ENCODE measurements at places on chromosomes 7 and 10.
A peak's percentile ranks its signal among the peaks of the same experiment; 100 is the strongest.

DNA sequence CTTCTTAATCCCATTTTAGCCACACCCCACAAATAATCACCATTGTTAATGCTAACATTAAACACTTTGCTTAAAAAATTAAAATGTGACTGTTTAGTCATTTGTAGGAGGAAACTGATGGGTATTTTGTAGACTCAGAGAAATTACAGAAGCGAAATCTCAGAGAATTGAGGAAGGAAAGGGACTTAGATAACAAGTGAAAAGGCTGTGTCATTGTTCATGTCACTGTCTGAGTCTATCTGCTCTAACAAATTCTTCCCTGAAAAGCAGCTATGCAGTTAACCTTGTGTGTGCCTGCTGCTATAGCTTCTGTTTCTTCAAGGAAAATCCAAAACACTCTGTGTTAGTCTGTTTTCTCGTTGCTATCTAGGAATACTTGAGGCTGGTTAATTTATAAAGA is 40.9 kb upstream of the PLXDC2 start:
- DNase-seq, result no peak

DNA sequence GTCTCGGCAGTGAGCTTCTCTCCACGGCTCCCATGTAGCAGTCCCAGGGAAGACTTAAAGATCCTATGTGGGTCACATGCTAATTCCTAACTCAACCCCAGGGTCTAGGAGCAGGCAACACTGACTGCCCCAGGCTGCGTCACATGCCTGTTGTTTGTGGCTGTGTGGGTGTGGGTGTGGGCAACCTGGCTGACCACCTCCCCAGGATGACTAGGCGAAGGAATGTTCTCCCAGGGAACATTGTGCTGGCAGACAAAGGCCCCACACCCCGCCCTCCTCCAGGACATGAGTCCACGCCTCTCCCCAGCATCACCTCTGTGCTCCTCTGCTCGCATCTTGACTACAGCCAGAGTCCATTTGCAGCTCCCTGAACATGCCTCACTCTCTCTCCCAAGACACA is 30.3 kb downstream of the SLC29A3 start:
- DNase-seq, result no peak

DNA sequence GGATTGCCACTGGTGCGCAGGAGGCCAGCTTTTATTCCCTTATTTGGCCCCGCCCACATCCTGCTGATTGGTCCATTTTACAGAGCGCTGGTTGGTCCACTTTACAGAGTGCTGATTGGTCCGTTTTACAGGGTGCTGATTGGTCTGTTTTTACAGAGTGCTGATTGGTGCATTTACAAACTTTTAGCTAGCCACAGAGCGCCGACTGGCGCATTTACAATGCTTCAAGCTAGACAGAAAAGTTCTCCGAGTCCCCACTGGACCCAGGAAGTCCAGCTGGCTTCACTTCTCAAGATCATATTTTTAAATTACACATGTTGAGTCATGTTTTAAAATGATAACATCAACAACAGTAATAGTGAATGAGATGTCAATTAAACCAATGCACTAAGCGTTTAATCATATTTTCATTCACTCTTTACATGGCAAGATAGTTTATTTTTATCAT is 128.3 kb downstream of the CUBN start:
- DNase-seq, result no peak

- no peak for DNase-seq
These were observed 403.5 kb downstream of the SUGCT start for GRCh38 chr7:40538281-40538680.

GRCh38 chr7:85104432-85105205 is 82.2 kb downstream of the SEMA3D start:
- DNase-seq, result no peak

DNA sequence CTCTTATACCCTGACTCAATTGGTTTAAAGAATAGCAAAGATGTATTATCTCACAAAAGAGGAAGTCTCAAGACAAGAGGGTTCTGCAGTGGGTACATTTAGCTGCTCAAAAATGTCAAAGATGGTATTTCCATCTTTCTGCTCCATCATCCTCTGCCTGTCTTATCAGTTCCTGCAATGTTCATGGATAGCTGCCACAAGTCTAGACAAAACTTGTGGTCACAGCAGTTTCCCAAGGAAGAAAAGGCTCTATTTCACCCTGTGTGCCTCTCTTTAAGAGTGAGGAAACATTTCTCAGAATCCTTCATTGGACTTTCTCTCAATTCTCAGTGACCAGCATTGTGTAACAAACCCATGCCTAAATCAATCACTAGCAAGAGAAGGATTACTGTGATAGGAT is 634.2 kb upstream of the AUTS2 start:
- DNase-seq, result no peak

- DNase-seq, result no peak
These were observed 16.8 kb downstream of the NUDT1 start for GRCh38 chr7:2258661-2259365.

GRCh38 chr7:31100445-31100844 is 48.3 kb downstream of the ADCYAP1R1 start:
- DNase-seq, result peak; percentile 23

GRCh38 chr10:63093227-63093626 is 39.9 kb upstream of the NRBF2 start:
- no peak for DNase-seq

DNA sequence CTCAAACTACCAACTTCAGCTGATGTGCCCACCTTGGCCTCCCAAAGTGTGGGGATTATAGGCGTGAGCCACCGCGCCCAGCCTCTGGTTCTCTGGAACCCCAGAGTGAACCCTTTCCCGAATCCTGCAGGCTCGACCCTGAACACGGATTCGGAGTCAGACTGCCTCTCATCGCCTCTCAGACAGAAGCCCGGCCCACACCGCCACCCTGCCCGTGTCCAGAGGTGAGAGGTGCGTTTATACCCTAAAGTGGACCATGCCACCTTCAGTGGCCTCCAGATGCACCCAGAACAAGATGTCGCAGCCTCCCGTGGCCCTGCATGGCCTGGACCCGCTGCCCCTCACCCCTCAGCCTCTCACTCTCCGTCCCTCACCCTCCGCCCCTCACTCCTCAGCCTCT is 64.9 kb upstream of the GNA12 start:
- DNase-seq, result no peak

DNA sequence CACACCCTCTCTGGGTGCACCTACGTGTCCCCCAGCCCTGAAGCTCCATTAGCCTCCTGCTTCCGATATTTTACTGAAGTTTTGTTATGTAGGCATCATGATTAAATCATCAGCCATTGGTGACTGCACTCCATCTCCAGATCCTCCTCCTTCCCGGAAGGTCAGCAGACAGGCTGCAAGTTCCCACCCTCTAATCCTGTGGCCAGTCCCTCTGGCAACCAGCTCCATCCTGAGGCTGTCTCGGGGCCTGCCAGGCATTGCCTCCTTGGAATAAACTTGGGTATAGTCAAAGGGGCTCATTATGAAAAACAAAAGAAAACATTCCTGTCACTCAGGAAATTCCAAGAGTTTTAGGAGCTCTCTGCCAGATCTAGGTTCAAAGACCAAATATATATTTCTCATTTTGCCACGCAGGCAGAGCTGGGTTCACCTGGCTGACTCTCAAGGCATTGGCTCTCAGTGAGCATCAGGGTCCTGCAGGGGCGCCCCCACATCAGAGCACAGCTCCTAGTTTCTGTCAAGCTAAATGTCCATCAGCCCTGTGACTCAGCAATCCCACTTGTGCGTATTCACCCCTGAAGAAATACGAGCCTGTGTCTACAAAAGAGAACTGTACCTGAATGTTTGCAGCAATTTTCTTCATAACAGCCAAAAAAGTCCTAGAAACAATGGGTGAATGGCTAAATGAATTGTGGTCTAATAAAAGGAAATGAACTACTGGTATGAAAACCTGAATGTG is 27.4 kb upstream of the TMEM72 start:
- DNase-seq, result no peak

GRCh38 chr10:99941942-99942820 is 67.6 kb downstream of the DNMBP start:
- no peak for DNase-seq

DNA sequence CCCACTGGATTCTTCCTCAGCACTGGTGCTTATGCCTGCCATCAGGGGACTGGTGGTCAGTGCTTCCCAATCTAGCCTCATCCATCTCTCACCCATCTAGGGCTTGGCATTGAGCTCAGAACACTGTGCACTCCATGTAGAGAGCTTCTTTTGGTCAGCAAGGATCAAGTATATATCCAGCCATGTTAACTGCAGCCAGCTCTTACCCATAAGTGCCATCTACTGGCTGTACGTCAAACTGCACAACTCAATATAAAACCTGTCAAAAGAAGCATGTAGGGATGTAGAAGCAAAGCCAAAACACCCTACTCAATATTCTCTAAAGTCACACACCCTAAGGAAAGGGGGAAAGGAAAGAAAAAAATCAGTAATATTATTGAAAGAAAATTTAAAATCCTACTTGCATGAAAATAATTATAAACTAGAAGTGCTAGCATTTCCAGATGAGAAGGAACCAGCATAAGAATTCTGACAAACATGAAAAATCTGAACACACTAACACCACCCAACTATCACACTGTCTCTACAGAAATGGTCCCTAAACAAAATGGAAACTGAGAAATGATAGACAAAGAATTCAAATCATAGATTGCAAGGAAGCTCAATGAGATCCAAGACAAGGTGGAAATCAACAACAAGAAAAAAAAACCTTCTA is 531.1 kb upstream of the STEAP1 start:
- no peak for DNase-seq

DNA sequence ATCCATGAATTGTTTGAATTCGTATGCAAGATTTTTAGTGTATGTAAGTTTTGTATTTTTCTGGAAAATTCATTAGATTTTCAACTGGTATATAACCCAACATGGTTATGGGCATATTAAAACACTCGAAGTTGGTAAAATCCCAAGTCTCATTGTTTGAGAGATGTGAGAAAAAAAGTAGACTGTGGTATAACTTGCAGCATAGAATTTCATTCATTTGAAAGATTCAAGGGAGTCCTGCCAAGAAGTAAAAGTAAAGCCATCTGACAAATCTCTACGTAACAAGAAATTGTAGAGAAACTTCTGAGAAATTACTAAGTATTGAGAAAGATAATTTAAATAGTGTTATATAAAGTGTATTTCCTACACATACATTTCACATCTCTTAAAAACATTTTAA is 40.2 kb downstream of the SEMA3E start:
- no peak for DNase-seq

GRCh38 chr10:7483848-7484247 is 73.0 kb upstream of the SFMBT2 start:
- no peak for DNase-seq

DNA sequence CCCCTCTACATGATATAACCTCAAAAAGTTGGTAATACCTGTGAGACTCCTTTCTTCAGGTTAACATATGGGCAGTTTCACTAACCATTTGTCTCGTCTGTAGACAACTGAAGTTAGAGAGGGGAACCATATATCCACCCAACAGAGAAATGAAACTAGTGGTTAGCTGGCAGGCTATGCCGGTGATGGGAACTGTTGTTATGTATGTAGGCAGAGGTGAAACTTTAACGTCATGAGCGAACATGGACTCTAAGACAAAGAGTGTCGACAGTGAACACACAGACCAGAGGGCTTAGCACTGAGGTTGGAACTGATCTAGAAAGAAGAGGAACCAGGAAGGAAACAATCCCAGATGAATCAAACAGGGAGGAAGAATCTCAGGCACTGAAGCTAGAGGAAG is 112.4 kb downstream of the ELMO1 start:
- no peak for DNase-seq

- DNase-seq, result no peak
These were observed 488.3 kb upstream of the NRP1 start for GRCh38 chr10:33822774-33823173.

Data from natural killer cell treated with Interleukin-12 subunit alpha and Interleukin-12 subunit beta and Interleukin-15 and Interleukin-18, amount 100 ng/mL, for 72 hours (primary cell).